ENCODE measurements at places on chromosomes 11 and 22.

DNA sequence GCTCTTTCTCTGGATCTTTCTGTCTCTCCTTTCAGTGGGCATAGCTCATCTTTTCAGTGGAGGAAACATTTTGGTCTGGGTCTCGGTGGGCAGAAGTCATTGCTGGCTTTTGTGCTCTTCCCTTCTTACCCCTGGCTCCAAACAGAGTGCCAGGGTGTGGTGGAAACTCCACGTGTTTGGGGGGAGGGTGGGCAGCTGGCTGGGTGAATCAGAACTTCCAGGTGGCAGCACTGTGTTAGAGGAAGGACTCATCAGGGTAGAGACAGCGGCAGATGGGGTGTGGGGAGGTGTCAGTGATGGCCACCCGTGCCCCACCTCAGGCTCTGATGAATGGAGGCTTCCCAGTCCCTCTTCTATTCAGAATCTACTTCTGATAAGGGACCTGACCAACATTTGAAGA is 114.0 kb downstream of the GRIK4 start:
- DNase-seq, result no peak

GRCh38 chr11:71383461-71383860 is 64.7 kb downstream of the DHCR7 start:
- no peak for DNase-seq

- DNase-seq, result no peak
Observed at GRCh38 chr11:44823868-44824267, 97.1 kb downstream of the TSPAN18 start.

GRCh38 chr11:86152006-86152862 is 83.3 kb upstream of the PICALM start:
- no peak for DNase-seq

GRCh38 chr11:69155302-69156234 is at the start of gene SMIM38:
SMIM38 (plus strand) TSS chr11:69155935; CDS start chr11:69157847, 1,912 bp downstream.
- no peak for DNase-seq

DNA sequence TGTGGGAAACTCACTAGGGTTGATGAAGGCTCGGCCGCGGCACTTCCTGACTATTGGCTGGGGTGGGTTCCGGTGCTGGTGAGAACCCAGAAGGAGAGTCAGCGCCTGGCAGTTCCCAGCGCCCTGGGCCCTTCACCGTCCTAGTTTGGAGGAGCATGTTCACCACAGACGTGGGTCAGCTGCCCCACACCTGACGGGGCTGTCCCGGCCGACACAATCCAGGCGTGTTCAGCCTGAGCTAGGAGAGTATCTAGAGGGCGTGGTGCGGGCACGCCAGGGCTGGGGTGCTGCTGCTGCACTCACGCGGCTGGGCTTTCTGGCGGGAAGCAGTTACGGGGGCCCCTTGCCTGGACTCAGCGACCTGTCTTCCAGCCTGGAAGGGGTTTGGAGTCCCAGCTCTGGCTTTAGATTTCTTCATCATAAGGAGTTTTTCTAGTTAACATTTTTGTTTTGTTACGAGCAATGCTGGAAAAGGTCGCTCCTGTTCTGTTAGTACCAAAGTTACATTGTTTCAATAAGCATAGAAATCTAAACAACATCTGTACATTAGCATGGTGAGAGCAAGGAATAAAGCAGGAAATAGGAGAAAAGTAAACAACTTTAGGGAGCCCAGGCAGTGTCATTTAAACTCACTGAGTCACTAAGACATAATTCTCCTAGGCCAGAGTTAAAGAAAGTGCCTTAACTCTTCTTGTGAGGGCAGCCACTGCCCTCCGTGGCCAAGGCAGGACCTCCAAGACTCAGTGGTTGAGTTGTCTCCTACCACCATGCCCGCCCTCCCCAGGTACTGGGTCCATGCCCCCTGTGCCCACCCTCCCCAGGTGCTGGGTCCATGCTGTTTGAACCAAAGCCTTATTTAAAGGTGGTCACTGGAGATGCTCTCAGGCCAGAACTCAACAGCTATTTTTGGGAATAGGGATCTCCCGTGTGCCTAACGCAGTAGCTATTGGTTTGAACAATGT is 12.1 kb upstream of the ADORA2A start:
- DNase-seq, result no peak

DNA sequence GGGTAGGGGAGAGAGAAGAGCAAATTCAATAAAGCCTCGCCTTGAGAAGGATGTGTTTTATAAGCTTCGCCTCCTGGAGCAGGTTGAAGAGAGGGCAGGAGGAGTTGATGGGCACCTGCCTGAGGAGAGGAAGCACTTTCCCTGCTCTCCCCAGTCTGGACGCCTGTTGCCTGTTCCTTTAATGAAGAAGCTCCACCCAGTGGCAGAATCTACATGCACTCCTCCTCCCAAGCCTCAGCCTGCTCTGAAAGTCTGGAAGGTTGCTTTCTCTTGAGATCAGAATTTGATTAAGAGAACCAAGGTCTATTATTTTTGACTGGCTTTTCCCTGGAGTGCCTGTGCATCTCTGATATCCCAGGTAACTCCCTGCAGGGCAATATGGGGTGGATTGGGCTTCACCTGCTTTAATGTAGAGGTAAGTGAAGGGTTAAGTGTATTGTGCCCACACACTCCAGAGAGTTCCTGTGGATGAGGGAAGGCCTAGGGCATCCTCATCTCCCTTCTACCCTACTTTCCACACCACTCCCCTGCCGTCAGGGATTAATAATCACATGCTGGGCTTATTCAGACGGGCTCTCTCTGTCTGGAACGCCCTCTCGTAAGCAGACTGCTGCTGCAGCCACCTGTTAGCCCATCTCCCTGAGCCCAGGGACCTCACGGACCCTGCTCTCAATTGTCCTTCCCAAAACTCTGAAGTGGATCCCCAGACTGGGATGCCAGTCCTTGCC is 22.3 kb downstream of the NTM start:
- DNase-seq, result no peak

- DNase-seq, result no peak
Observed at GRCh38 chr11:130020323-130020722, 17.7 kb upstream of the PRDM10 start.

GRCh38 chr11:125102510-125102909 is 8.9 kb downstream of the TMEM218 start:
- DNase-seq, result no peak

DNA sequence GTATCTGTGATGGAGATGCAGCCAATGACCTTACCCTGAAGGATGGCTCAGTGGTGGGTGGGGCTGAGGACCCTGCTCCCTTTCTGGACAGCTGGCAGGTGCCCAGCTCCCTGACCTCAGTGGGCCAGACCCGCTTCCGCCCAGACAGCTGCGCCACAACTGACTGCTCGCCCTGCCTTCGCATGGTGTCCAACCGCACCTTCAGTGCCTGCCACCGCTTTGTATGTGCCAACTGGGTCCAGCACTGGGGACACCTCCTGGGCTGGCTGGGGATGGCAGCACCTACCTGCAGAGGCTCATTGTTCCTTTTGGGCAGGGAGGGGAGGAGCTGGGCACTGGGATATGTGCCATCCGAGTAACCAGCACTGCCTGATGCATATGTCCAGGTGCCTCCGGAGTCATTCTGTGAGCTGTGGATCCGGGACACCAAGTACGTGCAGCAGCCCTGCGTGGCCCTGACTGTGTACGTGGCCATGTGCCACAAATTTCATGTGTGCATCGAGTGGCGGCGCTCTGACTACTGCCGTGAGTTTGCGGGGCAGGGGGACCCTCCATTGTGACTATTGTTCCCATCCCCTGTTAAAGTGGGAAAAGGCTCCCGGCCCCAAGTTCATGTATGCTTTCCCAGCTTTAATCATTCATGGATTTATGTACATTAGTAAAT is 84.8 kb downstream of the OTOG start:
- no peak for DNase-seq

DNA sequence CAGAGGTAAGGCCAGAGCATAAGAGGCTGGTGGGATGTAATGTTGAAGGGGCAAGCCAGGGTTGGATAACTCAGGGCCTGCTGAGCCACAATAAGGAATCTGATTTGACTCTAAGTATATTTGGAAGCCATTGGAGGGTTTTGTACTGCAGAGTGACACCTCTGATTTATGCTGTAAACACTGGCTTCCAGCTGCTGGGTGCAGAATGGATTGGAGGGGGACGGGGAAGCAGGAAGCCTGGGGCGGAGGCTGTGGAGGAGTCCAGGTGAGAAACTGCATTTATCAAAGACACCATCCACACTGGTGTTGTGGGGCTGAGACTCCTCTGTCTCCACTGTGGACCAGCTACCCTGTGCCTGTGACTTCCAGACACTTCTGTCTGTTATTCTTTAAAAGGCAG is 26.8 kb downstream of the MIAT start:
- DNase-seq, result no peak

DNA sequence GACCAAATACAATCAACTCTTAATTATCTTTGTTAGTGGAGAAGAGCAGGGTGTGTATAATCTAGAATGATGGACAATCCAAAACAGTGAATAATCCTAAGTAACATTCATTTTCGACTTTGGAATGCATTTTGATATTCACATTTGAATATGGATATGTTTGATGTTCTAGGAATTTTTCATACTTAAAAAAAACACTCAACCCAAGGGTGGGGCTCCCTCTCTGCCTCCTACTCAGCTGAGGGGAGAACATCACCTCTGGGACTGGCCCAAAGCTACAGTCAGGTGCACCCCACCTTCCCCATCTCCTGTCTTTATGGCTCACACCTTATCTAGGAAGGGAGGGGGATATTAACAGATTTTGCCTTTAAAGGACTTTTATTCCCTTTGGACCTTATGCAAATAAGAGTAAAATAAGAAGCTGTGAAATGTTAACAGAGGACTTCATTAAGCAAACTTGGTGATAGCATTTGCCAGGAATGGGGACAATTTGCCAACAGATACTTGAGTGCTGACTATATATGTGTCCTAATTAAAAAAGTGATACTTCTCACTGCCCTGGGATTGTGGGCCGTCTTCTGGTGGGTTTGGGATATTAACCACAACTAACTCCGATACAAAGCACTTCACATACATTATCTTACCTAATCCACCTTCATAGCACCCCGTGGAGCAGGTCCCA is 187.0 kb downstream of the ST3GAL4 start:
- no peak for DNase-seq

GRCh38 chr22:45834241-45834640 is 142.7 kb downstream of the WNT7B start:
- no peak for DNase-seq

DNA sequence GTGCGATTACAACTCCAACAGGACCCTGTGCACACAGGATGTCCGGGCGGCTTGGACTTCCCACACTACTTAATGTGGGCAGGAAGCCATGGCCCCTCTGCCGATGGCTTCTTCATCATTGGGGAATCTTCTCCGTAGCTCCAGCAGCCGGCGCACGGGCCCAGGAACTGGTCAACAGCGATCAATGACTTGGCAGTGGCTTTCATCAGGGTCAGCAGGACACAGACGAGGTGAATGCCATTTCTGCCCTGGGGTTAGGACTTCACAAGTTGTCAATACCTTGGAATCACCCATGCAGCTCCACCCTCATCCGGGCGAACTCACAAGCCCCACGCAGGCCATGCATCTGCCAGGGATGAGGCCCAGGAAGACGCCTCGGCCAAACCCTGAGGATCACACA is 645.7 kb downstream of the BRD1 start:
- no peak for DNase-seq

- no peak for DNase-seq
Observed at GRCh38 chr11:44000731-44001130, 47.0 kb upstream of the ACCSL start.

- DNase-seq, result no peak
Observed at GRCh38 chr11:32931606-32932005, 39.0 kb downstream of the QSER1 start.

- no peak for DNase-seq
Observed at GRCh38 chr11:72951193-72951592, 137.0 kb downstream of the ATG16L2 start.

GRCh38 chr22:23501261-23501619 is 78.8 kb downstream of the IGLL1 start:
- no peak for DNase-seq

GRCh38 chr11:83363312-83363711 is 77.1 kb upstream of the CCDC90B start:
- no peak for DNase-seq

GRCh38 chr22:46355369-46355995 is 20.0 kb downstream of the TRMU start:
- peak; percentile 85 for DNase-seq

- no peak for DNase-seq
Observed at GRCh38 chr22:19910180-19910744, 31.3 kb upstream of the COMT start.

DNA sequence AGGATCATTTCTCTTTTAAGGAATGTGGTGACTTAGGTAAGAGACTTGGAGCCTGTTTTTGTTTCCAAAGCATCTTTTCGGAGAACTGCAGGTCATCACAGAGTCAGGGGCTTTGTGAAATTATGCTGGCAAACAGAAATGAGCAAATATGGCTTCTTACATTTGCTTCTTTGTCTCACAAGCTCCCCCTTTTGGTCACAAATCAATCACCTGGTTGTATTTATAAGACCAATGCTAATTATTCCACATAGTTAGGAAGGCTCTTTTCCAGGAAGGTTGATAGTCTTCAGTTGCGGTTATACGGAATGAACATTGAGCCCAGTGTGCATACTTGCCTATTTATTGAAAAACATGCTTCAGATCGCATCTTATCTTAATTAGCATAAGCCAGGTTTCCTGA is 34.6 kb upstream of the CEP126 start:
- no peak for DNase-seq

GRCh38 chr11:3944198-3944597 is 88.7 kb downstream of the STIM1 start:
- DNase-seq, result no peak

GRCh38 chr11:35276396-35277145 is 137.6 kb downstream of the CD44 start:
- no peak for DNase-seq

DNA sequence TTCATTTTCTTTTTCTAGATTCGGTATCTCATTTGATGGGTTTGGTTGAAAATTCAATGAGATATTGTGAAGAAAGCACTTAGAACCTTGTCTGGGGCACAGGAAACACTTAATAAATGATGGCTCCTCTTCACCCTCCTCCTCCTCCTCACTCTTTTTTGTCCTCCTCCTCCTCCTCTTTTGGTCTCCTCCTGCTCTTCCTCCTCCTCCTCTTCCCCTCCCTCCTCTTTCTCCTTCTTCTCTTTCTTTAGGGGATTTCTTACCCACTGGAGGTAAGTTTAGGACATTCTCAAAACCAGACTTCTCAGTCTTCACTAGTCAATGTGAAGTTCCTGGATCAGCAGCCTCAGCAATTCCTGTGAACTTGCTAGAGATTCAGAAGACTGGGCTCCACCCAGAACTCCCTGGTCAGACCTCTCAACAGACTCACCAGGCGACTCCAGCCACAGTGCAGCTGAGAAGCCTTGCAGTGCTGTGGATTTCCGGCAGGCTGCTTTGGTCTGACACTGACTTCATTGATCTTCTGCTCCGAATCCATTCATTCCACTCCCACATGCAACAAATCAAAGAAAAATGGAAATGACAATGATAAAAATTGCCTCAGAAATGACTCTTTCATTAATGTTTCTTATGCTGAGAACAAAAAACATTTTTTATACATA is 368.6 kb upstream of the B3GAT1 start:
- no peak for DNase-seq

DNA sequence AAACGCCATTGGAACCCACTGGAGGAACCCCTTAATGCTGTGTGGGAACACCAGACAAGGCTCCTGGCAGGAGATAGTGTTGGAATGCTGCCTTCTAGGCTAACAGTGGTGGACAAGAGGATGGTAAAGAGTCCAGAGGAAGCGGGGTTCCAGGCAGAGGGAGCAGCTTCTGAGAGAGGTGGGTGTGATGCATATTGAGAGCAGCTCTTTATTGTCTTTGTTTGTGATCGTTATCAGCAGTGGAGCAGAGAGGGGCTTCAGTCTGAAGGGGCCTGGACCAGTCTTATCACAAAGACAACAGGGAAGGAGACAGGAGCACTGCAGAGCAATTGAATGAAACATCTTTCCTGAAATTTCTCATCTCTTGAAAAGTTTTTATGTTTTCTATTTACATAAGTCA is 106.8 kb upstream of the PLET1 start:
- DNase-seq, result no peak
